Lung (tissue), 17 donors: ENCODE measurements at places on chromosomes 6 and 20.

DNA sequence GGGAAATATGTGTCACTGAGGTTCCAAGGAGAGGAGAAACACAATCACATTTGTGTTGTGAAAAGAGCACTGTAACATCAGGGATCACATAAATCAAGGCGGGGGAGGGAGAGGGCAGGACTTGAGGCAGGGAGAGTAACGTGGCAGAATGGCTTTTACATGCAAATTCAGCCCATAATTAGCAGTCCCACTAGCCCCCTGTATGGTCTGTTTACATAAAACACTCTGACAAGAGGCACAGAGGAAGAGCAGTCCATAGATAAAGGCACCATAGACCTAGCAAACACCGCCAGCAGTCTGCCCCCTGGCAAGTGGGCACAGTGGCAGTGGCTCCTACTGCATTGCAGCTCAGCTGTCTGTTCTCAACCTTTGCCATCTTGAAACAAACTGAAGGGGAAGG is 82.7 kb downstream of the LYRM2 start:
- DNase-seq, result no peak

- peak; percentile 44 for DNase-seq
Measured at GRCh38 chr6:150452428-150453243, 83.8 kb downstream of the IYD start.

GRCh38 chr6:17250237-17250636 is 30.9 kb upstream of the RBM24 start:
- no peak for DNase-seq

DNA sequence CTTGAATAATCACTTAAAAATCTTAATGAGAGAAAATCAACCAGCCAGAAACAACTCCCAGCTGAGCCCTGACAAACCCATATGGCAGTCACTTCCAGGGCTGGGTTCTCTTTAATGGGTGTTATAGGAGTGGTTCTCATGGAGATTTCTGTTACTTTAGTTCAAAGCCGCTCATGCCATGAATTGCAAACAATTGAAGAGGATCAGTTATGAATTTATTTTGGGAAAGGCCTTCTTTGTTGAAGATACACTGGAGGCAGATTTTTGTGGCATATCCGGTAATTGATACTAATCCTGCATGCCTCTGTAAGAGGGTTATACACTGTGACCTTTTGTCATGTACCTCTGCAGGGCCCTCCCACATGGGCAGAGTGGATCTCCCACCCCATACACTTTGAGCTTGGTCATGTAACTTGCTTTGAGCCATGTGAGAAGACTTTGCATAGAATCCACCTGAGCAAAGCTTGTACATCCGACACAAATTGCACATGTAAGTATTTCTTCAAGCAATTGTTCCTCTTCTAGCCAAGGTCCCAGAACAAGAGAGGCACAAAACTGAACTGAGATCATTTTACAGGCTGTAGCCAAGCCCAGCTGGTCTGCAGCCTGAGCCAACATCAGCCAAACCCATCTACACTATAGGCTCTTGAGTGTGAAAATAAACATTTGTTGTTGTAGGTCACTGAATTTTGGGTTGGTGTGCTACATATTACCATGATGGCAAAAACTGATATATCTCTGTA is 492.3 kb downstream of the PREX1 start:
- DNase-seq, result no peak

DNA sequence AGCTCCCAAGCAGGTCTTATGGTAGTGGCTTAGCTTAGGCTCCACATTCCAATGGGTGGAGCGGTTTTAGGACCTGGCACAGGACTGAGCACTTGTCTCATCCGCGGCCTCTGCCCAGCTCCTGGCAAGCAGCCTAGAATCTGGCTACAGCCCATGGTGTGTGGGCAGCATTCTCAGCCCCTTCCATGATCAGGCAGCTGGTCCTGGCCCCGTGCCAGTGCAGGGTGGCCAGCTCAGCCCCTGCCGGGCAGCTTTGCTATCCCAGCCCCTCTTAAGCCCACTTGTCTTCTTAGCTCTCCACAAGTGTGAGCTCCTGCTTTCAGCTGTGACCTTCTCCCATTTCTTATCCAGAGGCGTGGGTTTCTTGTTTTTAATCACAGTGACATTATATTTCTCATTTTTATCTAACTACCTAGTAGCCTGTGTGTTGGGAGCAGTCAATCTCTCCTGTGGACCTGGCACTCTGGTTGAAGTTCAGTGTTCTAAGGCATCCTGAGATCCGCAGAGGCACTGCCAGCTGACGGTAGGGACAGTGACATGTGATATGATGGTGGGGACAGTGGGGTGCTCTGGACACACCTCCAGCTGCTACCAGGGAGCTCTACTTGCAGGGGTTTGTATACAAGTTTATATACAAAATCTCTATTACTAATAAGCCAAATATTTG is 119.9 kb upstream of the PRND start:
- peak; percentile 17 for DNase-seq

DNA sequence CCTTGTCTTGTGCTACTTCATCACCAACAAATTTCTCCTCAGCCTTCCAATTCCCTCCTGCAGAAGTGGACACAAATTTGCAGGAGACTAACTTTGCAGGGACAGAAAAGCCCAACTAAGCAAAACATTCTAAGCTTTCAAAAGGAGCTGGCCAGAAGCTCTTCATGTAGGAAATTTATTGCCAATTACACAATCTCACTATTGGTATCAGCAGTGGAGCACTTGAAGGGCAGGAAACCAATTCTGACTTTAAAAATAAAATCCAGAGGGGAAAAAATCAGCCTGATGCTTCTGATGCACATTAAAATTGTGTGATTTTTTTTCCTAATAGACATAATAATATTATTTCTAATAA is 193.3 kb downstream of the LY86 start:
- DNase-seq, result no peak

DNA sequence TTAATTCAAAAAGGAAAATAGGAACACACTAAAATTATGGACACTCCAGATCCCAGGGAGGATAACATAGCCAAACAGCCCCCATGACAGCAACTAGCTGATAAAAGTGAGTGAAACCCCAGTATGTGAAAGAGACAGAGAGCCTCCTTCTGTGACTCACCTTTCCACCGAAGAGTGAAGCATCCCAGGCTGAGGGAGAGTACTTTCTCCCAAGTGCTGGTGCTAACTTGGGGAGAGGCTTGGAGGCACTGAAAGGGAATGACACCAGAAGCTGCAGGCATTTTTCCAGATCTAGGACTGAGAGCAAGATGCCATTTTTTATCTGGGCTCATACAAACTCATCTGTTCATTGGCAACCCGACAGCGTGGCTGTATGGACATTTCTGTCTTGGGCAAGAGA is 339.8 kb downstream of the HTR1B start:
- no peak for DNase-seq

DNA sequence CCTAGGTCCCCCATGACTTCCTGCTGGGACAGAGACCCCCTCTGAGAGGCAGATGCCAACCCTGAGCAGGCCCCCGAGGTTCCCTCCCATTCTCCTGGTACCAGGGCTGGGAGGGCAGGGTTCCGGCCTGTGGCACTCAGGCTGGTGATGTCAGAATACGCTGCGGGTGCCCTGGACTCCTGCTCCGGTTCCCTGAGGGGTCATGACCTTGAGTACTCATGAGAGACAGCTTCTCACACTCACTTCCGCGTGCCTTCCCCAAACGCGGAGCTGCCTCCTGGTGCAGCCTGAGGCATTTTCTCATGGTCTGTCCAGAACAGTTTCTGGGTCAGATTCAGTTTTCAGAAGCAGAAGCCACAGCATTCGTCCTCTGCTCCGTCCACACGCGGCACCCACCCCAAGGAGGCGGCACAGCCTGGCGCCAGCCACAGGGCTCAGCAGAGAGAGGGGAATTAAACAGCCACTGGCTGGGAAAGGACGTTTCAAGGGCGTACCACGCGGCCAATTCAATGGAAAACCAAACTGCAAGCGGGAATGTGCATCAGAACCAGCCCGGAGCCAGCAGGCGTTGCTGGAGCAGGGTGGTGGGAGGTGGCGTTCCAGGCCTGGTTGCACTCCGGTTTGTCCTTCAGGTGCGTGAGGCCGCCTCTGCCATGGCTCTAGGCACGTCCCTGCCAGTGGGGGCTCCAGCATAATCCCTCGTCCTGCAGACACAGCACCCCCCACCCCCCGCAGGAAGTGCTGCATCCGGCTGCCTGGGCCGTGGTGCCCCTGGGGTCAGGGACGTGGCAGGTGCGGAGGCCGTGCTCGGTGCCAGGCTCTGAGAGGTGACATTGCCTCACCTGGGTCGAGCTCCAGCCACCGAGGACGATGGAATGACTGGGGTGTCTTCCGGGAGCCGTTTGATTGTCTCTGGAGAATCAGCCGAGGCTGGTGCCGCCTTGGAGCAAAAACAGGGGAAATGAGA is 58.3 kb upstream of the BHLHE23 start:
- DNase-seq, result no peak

- no peak for DNase-seq
Measured at GRCh38 chr6:135592276-135592675, 94.7 kb upstream of the AHI1 start.

- DNase-seq, result no peak
Measured at GRCh38 chr6:141309295-141309694, 823.4 kb upstream of the GJE1 start.

DNA sequence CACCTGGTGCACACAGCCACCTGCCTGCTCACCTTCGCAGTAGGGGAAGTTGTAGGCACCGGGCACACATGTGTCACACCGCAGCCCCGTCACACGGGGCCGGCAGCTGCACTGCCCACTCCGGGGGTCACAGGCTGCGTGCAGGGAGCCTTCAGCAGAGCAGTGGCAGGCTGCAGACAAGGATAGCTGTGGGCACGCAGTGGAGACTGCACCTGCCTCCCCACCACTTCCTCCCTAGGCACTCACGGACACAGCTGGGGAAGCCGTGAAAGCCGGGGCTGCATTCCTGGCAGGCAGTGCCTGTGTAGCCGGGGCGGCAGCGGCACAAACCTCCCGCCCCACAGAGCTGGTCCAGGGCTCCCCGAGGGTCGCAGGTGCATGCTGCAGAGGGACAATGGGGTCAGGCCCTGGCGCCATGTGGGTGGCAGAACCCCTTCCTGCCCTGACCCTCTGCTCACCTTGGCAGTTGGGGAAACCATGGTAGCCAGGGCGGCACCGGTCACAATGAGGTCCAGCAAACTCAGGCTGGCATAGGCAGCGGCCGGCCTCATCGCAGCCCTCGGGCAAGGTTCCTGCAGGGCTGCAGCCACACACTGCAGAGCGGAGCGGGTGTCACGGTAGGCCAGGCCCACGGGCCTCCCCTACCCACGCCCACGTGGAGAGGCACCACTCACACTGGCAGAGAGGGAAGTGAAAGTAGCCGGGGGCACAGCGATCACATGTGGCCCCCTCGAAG is 29.4 kb downstream of the LAMA5 start:
- no peak for DNase-seq

DNA sequence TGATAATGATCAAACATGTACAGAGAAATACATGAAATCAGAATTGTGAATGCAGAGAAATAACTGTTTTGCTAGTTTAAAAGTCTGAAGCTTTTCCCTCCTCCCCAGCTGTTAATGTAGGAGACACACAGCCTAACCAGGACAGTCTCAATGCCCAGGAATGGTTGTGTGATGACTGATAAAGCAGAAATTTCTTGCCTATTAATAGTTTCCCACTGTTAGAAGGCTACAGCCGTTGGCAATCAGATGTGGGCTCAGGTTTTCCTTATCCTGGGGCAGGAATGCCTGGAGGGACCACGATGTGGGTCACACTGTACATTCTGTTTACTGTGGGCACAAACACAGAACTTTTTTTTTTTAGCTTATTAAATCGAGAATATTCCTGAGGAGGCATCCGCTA is 1.9 kb downstream of the PPP1R3D start:
- DNase-seq, result no peak

- DNase-seq, result peak; percentile 62
Measured at GRCh38 chr6:17101422-17102257, at the start of gene STMND1. Gene STMND1, plus strand, starts transcription at chr6:17102050. Its CDS starts 208 bp downstream, at chr6:17102258.

GRCh38 chr6:126180585-126180984 is 159.3 kb upstream of the CENPW start:
- no peak for DNase-seq

- no peak for DNase-seq
Measured at GRCh38 chr20:61771805-61772350, 293.8 kb downstream of the TAF4 start.

DNA sequence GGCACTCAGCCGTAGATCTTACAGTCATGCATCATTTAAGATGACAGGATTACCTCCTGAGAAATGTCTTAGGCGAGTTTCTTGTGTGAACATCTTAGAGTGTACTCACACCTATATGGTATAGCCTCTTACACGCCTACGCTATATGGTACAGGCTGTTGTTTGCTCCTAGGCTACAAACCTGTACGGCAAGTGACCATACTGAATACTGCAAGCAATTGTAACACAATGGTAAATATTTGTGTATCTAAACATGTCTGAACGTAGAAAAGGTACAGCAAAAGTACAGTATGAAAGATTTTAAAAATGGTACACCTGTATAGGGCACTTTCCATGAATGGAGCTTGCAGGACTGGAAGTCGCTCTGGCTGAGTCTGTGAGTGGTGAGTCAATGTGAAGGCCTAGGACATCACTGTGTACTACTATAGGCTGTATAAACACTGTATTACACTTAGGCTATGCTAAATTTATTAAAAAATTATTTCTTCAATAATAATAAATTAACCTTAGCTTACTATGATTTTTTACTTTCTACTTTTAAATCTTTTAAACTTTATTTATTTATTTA is 541 bp upstream of the IL20RA start:
- DNase-seq, result no peak

DNA sequence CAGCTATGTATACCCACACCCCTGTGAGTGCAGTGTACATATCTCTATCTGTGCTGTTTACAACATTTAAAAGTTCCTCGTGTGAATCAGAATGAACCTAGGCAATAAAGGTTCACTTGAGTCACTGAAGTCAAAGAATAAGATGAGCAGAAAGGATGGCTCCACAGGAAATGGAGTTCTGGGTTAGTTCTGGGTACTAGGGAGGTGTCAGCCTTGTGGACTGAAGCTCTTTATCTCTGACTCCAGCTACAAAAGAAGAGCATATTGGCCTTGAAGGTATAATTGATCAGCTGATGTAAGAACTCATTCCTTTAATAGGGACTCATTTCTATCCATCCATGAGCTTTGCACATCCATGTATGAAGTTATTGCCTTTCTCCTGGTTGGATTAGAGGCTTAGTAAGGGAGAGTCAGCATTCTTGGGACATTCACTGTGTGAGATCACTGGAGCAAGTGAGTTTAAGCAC is 73.9 kb upstream of the BACH2 start:
- no peak for DNase-seq

- peak; percentile 89 for DNase-seq
Measured at GRCh38 chr20:5657190-5657875, 92.9 kb upstream of the SHLD1 start.

- no peak for DNase-seq
Measured at GRCh38 chr6:159981403-159982245, 12.7 kb downstream of the IGF2R start.

- DNase-seq, result no peak
Measured at GRCh38 chr6:147833607-147834006, 325.1 kb downstream of the SAMD5 start.

DNA sequence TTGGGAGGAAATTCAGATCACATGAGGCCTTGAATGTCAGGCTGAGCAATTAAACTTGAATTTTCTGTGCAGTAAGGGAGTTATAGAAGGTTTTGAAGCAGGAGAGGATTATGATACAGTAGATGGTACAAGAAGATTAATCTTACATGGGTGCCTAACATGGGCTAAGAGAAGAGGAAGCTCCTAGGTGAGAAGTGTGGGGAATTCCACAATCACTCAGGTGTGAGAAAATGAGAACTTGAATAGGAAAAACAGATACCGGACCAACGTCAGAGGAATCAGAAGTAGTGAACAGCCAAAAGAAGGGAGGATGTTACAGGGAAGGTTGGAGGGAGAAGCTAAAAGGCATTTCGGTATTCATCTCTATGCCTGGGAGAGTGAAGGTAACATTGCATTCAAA is 250.7 kb upstream of the SLC35B3 start:
- DNase-seq, result no peak
